ENCODE measurements at places on chromosomes 16 and 17.

DNA sequence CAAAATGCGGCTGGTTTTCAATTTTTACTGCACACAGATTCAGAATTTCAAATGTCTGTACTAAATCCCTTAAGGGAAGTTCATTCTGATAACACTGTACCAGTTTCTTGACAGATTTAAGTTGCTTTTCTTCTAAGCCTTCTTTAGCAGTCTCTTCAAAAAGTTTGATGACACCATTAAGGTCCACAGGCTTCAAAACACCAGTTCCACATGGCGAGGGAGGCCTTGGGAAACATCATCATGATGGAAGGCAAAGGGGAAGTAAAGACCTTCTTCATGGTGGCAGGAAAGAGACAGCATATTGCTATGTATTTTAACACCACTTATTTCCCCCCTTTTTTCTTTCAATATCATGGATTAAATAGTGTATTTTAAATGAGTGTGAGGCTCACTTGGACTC lies 24.5 kb downstream of the NLRC5 start:
- DNase-seq, result no peak

GRCh38 chr16:50390914-50391716 lies 22.3 kb upstream of the BRD7 start:
- no peak for DNase-seq

DNA sequence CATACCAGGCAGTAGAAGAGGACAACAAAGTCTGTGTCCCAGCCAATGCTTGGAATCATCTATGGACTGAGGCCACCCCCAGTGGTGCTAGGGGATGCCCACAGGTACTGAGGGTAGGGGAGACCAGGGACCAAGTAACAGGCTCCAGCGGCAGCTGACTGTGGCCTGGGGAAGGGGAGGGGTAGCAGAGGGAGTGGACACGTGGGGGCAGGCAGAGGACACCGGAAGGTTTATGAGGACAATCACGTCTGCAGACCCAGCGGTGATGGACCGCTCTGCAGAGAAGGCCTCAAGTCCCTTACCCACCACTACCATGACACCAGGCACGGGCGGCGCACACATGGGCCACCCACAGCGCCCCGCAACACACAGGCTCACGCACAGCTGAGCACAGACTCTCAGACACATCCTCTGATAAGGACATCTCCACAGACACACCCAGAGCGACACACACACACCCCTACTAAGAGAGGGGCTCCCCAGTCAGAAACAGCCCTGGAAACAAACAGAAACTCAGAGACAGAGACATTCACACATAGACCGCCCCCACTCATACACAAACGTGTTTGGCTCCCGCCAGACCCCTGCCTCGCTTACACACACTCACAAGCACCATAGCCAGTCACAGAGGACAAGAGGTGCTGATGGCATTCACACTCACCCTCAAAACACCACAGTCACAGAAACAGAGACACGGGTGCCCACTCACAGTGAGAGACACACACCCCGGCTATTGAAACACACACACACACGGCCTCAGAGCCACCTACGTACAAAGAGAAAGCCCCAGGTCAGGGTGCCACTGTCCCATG lies 35.8 kb downstream of the SRCIN1 start:
- no peak for DNase-seq

GRCh38 chr16:12426122-12426521 lies 377.6 kb downstream of the CPPED1 start:
- DNase-seq, result no peak

- no peak for DNase-seq
These were observed 405.9 kb downstream of the SHISA9 start for GRCh38 chr16:13307255-13307654.

DNA sequence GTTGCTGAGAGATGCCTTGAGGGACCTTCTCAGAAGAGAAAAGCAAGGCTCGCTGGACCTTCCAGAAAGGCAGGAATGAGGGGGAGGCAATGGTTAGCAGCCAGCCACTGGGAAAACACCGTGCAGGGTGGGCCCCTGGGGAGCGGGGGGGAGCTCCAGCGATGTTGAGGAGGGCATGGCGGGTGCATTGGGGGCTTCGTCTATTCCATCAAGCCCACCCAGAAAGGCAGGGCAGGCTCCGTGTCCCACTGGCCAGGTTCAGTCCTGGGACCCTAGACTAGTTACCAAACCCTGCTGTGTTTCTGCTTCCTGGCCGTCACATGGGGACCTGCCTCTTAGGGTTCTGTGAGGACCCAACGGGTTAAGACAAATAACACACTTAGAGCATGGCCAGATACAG lies 64.6 kb downstream of the AXIN2 start:
- DNase-seq, result no peak

DNA sequence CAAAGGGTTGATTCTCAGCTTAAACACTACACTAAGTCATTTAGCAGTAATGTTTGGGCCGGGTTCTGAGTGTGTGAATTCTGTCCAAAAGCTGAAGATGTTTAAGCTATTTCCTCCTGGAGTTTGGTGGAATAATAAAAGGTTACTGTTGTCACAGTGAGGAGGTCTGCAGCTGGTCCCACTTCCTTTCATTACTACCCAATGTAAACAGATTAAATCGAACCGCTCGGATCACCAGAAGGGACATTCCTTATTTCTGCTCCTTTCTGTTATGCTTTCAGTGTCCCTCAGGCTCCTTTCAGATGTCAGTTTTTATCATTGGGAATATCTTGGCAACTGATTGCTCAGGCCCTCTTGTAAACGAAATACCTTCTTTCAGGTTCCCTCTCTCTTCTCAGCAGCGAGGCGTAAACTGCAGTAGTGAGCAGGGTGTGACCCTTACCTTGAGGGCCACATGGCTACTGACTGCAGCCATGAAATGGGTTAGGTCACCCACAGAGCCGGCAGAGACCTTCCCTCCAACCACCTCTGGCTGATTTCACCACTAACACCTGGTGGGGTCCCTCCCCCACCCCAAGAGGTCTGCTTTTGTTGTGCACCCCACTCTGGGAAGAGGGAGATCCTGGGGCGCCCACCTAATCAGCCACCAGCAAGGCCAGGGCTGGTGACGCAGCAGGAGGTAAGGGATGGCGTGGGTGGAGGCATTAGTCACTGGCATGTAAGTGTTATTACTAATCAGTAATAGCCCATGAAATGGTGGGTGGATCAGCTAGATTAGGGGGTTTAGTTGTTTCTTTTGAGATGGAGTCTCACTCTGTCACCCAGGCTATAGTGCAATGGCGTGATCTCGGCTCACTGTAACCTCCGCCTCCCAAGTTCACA lies 117.6 kb downstream of the VPS53 start:
- peak; percentile 6 for DNase-seq

GRCh38 chr16:71585318-71585703 lies 8.4 kb upstream of the TAT start:
- DNase-seq, result no peak

DNA sequence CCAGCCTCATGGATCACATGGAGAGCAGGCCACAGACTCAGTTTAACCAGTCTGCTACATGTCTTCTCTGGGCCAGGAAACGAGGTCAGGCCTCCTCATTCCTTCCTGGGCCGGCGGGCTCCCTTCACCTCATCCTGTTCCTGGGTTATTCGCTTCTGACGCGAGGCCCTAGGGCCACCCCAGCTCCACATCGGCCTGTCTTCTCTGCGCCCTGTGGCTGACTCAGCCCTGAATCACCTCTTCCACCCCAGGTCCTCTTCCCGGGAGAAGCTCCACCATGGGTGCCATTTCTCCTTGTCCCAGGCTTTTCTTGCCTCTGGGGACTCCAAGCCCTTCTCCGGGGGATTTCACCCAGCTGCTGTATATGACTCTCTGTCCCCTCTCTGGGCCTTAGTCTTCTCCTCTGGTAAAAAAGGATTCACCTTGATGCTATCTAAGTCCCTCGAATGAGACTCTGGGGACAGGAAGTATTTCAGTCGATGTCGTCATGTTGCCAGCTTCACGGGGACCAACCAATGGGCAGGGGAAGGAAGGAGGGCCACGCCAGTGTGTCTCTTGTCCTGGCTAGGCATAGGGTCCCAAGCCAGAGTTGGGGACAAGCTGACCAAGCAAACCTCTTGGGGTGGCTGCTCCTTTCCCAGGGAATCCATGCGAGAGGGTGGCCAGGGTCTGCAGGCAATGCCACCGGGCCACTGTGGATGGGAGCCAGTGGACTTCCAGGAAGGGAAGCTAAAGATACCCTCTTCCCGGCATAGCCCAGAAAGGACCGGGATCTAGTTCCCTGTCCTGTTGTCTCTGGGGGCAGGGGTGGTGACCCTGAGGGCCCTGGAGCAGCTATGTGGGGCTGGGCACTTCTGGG lies 58.7 kb downstream of the SOCS3 start:
- DNase-seq, result no peak

- no peak for DNase-seq
These were observed 14.6 kb downstream of the SREBF1 start for GRCh38 chr17:17822189-17822588.

GRCh38 chr16:20830372-20830771 lies 24.0 kb downstream of the REXO5 start:
- no peak for DNase-seq
